ENCODE measurements at places on chromosomes 13 and 19.

- DNase-seq: no peak
Observed at GRCh38 chr19:29040292-29040691, 172.7 kb downstream of the UQCRFS1 start.

GRCh38 chr19:55153652-55154264, 3.8 kb downstream of the TNNI3 start:
- DNase-seq: no peak

DNA sequence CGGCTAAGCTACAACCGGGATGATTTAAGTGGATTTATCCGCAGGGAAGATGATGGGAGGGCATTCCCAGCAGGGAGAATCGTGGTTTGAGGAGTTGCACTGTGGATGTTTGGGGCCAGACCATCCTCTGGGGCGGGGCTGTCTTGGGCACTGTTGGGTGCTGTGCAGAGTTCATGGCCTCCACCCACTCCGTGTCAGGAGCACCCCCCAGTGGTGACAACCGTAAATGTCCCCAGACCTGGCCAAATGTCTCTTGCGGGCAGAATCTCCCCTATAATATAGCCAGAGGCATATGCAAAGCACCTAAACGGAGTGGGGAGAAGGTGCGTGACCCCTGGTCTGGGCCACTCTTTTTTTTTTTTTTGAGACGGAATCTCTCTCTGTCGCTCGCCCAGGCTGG, 40.2 kb downstream of the SMIM24 start:
- DNase-seq: no peak

DNA sequence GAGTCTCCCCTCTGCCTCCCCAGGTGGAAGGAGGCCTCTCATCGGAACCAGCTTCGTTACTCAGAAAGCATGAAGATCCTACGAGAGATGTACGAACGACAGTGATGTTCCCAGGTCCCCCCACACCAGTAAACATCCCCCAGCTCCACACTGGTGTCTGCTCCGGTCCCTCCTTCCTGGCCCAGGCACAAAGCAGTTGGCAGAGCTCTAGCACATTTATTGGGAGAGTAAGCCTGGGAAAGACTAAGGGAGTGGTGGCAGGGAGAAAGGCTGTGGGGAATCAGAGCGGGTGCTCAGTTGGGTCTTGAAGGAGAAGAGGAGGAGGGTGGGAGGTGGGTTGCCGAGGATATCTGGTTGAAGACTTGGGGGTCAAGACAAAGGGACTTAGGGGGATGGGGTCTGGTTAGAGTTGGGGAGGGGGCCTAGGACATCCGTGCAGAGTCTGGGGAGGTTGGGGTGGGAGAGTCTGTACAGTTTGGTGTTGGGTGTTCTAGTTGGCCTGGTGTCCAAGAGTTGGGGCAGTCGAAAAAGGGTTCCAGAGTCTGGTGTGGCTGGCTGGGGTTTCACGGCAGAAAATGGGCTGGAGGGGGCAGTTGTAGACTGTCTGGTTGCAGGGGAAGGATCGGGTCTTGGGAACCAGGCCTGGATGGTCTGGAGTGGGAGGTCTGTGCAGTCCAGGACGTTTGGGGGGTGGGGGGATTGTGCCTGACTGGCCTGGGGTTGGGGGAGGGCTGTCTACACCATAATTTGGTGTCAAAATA, 2.3 kb downstream of the HSPB6 start:
- no peak for DNase-seq

DNA sequence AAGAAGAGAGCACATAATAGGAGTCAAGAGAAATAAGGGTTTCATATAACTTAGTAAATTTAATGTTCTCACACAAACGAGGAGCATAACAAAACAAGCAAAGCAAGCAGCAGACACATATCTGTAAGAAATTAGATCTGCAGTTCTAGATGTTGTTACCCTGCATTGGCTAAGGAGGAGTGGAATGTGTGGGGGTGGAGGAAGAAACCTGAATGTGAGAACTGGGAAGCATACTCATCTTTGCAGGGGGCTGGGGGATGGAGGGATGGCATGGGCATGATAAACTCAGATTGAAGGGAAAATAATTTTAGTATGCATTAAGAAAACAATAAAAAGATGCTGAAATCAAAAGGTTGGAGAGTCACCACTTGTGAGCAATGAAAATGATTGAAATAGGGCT, 255.0 kb downstream of the LIG4 start:
- DNase-seq: no peak

DNA sequence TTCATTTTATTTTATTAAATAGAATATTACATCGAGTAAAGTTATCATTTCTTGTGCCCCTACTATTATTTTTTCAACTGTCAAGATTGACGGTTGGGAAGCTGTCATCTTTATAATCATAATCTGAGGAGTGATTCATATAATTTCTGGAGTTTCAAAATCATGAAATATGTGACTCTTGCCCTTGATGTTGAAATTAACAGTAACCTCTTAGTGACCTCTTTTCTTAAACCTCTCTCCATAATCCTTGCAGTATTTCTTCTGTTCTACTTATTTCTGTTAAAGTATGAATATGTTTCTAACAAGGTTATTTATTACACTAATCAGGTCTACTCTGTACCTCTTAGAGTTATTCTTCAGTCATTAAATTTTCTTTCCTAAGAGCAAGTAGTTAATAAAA, 663.8 kb downstream of the LIG4 start:
- no peak for DNase-seq

DNA sequence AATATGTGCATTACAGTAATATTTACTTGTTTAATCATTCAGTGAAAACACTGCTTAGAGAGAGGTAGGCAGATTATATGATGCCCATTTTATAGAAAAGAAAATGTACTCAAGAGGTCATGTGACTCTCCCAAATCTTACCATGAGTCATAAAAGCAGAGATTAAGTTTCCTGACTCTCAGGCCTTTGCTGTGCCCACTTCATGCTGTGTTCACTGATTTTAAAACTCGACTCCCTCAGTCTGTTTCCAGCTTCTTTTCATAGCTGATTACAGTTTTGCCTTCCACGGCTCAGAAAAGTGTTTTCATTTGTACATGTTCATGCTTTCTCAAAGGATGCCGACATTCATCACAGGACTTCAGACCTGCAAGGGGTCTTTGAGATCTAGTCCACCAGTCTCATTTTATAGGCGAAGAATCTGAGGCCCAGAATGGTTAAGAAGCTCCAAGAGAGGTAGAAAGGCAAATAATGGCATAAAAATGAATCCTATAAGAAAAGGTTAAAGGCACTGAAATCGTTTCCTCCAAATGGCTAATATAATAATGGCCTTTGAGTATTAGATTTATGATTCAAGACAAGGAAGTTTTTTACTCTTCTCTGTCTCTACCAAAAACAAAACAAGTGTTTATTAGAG, 9.0 kb upstream of the IPO5 start:
- no peak for DNase-seq

GRCh38 chr19:50244695-50245094, 41.3 kb downstream of the MYH14 start:
- no peak for DNase-seq

- no peak for DNase-seq
Observed at GRCh38 chr13:98033277-98034247, 80.1 kb downstream of the IPO5 start.

GRCh38 chr13:79939689-79940088, 401.2 kb downstream of the SPRY2 start:
- no peak for DNase-seq

DNA sequence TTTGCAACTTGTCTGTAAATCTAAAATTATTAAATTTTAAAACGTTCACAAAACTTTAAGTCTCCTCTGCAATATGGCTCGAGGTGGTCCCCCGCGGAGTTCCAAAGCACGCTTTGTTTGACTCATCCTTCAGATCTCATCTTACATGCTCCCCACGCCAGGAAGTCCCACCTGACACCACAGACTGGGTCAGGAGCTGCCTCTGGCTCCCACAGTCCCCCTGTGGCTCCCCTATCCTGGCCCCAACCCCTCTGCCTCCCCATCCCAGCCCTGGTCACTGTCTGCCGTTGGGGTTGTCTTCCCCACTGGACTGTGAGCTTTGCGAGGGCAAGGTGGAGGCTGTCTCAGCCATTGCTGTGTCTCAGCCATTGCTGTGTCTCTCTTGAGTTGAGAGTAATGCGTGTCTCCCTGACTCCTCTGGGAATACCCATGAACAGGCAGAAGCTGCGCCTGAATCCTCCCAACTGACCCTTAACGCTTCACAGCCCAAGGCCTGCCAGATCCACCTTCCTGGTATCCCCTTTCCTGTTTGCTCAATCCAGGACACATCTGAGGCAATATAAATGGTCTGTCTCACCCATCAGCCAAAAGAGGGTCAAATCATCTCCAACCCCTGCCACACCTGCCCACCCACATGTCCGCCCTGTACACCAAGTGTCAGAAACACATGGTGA, 15.9 kb downstream of the DYRK1B start:
- DNase-seq: no peak

DNA sequence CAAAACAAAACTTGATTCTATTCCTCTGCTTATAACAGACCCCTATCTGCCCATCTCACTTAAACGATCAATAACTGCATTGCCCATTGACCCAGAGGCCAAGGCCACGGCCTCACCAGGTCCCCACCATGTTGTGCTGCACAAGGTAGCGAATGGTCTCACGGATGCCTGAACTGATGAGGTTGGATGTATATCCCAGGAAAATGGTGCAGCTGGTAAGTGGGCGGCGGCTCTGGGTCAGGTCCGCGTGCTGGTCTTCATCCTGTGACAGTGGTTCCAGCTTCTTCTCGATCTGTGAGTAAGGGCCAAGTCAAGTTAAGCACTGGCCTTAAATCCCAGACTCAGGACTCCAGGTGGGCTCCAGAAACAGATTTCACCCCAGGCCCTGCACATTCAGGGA, 1.6 kb downstream of the DHPS start:
- DNase-seq: no peak

DNA sequence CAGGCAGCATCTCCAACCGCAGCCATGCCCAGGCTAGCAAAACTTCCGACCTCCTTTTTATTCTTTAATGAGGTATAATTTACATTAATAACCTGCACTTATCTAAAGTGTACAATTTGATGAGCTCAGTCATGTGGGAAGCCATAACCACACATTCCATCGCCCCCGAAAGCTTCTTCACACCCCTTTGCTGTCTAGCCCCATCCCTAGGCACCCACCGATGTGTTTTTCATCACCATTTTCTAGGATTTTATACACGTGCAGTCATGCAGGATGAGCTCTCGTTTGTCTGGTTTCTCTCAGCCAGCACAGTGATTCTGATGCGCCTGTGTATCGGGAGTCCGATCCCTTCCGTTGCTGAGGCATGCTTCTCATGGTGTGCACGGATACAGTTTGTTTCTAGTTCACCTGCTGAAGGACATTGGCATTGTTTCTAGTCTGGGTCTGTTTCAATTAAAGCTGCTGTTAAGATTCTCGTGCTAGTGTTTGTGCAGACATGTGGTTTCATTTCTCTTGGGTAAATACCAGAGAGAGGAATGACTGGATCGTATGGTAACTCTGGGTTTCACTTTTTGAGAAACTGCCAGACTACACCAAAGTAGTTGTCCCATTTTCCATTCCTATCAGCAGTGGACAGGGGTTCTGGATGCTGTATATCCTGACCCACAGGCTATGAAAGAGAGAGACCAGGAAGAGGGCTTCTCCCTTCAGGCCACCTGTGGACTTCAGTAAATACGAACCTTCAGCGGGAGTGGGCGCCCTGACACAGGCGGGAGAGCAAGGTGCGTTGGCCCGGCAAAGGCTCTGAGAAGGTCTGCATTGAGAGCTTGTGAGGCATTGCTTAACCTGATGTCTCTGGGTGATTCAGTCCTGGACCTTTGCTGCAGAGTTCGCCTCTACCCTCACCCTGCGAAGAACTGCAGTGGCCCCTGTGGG, 4.9 kb downstream of the AP1M1 start:
- DNase-seq: no peak

- no peak for DNase-seq
Observed at GRCh38 chr13:47546391-47547225, 454.5 kb downstream of the SUCLA2 start.

- no peak for DNase-seq
Observed at GRCh38 chr19:1855040-1855827, 7.0 kb upstream of the REXO1 start.

DNA sequence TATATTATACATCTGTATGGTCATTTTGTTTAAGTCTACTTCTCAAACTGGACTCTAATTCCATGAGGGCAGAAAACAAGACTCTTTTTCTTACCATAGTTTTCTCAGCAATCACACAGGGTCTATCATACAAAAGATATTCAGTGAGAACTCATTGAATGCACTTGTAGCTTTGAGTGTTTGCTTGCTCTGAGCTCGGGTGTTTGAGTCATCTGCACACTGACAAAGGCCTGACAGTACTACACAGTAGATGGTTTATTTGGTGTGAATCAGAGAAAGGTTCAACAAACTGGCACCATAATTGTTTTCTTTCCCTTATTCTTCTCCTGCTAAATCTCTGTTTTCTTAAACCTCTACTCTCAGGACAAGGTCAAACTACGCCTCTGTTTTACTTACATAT, 586.4 kb downstream of the LMO7 start:
- no peak for DNase-seq

- no peak for DNase-seq
Observed at GRCh38 chr13:99296398-99296797, 10.8 kb downstream of the GPR183 start.

- DNase-seq: no peak
Observed at GRCh38 chr13:93549326-93550005, 322.9 kb downstream of the GPC6 start.

Measured in activated CD4-positive, alpha-beta T cell treated with anti-CD3 and anti-CD28 coated beads, Interleukin-2, amount 50 U/mL, for 24 hours (primary cell).